ENCODE measurements at places on chromosomes 5 and 9. TPM values are rescaled to one million over a fixed set of nuclear protein-coding genes. Genes with fewer than 3 reads are reported as not detected.

GRCh38 chr5:137567226-137567625 is 68.1 kb upstream of the SPOCK1 start:
- no peak for DNase-seq

DNA sequence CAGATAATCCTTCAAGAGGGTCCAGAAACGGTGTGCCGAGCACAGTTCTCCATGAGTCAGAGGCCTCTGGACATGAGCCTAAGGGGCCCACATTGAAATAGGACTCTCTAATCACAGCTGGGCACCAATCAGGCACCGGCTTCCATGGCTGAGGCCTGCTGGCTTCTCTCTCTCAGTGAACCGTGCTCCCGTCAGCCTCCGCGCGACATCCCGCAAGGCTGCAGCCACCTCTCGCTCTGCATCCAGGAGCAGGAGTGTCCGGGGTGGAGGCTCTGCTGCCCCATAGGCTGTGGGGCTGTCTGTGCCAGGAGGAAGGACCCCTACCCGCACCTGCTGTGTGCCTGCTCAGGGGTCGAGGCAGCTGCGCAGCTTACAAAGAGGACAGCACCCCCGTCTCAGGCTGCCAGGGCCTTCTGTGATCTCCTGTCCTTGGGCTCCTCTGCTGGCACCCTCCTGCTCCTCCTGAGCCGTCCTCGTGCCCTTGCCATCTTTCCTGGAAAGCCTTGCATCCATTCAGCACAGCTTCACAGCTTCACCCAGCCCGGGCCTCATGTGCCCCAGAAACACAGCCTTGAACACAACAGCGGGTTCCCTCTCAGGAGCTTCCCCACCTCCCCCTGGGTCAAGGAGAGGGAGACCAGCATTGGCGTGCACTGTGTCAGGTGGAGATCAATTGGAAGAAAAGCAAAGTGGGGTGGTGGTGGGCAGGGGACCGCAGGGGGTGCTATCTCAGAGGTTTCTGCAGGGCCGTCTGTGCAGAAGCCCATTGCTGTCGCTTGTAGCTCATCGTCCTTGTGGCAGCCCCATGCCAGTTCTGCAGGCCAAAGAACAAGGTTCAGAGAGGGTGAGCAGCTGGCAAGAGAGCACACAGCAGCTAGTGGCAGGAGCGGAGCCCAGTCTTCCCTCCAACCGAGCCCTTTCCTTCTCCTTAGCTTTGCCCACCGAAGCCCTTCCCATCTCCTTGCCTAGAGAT is 22.8 kb upstream of the FCN1 start:
- no peak for DNase-seq

DNA sequence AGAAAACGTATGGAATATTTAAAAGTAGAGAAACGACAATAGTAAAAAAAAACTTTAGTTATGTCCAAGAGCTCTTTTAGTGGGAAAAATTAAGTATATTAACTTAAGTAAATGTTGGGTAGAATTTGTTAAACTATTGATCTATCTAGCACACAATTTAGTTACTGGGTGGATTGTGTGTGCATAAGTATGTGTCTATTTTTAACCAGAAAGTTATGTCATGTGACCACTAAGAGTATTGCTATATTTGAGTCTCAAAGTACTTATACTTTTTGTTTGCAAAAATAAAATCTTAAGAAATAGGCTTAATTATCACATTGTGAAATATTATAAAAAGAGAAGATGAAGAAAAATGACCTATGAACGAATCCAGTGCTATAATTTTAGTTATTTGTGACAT is 56.8 kb downstream of the ADGRV1 start:
- DNase-seq, result no peak

GRCh38 chr9:124808246-124808956 is 31.5 kb downstream of the OLFML2A start:
- DNase-seq, result no peak

- no peak for DNase-seq
Measured at GRCh38 chr9:101442318-101442717, 6.7 kb upstream of the ALDOB start.

DNA sequence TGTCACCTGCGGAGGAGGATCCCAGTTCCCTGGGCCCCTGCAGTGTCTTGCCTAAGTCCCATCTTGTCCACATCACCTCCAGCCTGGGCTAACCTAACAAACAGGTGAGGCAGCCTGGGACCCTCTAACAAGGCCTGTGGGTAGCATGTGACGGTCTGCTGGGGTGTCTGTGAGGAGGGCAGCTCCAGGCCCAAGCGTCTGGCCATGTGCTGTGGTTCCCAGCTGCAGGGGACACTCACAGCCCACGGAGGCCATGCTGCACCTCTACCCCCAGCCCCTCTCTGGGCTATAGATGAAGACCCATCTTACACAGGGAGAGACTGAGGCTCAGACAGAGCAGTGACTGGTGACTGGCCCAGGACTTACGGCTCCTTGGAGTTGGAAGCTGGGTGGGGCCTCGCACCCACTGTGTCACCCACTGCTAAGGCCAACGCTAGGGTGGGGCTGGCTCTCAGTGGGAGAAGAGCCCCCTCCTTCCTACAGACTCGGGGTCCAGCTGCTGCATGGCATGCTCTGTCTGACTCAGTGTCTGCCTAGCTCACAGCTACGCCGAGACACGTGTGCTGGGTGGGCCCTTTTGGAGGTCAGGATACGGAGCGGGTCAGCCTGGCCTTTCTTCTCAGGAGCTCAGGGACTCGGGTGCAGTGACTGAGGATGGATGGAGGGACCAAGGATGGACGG is 40.8 kb upstream of the RNF130 start:
- DNase-seq, result no peak

GRCh38 chr5:171654881-171655280 is 130.7 kb upstream of the SMIM23 start:
- DNase-seq, result no peak

DNA sequence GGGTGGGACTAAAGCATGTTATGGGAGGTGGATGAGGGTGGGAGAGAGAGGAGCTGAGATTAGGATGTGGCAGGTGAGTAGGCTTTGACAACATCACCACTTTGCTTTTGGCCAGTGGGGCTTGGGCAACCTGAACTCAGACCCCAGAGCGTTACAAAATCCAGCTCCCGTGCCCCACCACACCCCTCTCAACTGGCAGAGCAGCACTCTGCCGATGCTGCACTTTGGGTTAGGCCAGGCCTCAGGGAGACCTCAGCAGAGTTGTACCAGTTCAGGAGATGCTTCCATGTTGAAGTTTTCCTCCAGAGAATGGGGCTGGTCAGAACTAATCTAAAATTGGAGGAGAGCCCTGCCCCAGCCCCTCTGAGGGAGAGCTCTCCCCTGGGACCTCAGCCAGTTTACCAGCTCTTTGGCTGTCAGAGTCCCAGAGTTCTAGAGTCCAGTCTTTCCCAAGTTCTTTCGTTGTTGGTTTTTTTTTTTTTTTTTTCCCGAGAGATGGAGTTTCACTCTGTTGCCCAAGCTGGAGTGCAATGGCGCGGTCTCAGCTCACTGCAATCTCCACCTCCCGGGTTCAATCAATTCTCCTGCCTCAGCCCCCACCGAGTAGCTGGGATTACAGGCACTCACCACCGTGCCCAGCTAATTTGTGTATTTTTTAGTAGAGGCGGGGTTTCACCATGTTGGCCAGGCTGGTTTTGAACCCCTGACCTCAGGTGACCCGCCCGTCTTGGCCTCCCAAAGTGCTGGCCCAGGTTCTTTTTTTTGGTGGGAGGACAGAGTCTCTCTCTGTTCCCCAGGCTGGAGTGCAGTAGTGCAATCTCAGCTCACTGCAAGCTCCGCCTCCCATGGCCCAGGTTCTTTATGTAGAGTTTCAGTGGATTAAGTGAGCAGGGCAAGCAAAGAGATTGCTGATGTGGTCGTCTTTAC is 17.8 kb downstream of the NUDT2 start:
- DNase-seq, result no peak

- DNase-seq, result peak; percentile 82
Measured at GRCh38 chr9:92671323-92671722, 1.4 kb upstream of the IPPK start.

LVRN gene
- 1.9 TPM for total RNA-seq

GRCh38 chr9:24502206-24502937 is 43.3 kb downstream of the IZUMO3 start:
- no peak for DNase-seq

GRCh38 chr5:100832252-100833230 is 70.5 kb downstream of the ST8SIA4 start:
- DNase-seq, result no peak

GRCh38 chr5:98923966-98924365 is 4.8 kb downstream of the CHD1 start:
- DNase-seq, result no peak

DNA sequence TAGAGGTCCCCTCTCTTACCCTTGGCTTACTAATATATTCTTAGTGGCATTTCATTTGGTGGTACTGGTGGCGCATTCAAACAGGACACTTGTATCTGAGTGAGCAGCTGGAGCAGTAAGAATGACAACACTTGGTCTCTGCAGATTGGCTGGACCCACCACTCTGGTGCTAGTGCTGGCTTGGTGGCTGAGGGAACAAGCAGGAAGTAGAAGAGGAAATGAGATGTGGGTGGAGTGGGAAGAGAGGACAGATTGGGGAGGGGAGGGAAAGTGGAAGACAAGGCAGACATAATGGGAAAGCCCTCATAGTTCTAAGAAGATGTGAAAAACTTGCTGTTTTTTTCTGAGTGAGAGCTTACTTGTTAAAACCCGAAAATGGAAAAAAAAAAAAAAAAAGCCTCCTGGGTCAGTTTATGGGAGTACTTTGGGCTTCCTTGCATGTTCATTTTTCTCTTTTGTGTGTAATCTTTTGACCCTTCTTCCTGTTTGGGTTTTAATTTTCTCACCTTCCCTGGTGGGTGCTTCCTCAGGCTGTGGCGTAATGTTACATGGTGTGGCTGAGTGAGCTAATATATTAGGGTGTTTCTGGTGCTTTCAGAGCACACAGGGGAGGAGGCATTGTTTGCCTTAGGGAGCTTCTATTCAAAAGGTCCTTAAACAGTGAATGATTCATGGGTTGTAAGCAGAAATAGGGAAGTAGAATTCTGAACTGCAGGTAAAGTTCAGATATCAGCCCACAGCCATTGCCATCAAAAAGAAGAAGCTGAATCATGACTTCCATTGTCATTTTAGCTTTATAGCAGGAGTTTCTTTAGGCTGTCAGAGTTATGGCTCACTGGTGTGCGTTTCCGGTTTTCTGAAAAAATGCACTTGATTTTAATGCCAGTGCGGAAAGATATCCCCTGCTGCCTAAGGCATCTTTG is 52.3 kb downstream of the TLE4 start:
- no peak for DNase-seq

DNA sequence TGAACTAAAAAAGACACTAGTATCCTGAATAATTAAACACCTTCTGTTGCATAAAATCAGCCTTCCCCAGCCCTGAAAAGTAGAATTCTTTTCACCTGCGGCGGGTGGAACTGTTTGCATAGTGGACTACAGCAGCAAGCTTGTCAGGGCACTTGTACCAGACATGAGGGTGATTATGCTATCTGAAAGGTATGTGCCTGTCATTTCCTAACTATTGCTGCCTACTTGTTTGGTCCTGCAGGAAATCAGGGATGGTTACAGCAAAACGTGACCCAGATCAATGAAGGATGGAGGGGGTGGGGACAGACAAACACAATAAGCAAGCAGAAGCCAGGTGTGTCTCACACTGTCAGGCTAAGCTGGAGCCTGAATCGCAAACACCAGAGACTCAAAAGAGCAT is 385.6 kb downstream of the MLLT3 start:
- DNase-seq, result no peak

FBXL7 gene
- 0.05 TPM for total RNA-seq

SLC36A3 gene
- not detected for total RNA-seq

DNA sequence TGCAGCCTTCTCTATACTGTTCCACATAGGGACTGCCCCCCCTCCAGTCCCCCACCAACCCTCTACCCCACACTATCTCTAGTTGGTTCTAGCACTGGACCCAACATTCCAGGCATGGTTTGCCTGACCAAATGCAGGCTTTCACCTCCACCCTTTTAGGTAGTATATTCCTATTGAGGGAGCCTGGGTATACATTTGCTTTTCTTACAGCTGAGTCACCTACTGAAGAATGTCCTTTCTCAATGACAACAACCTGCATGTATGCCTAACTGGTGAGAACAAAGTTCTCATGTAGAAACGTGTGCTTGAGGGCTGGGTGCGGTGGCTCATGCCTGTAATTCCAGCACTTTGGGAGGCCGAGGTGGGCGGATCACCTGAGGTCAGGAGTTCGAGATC is 8.2 kb downstream of the TNIP1 start:
- no peak for DNase-seq

DNA sequence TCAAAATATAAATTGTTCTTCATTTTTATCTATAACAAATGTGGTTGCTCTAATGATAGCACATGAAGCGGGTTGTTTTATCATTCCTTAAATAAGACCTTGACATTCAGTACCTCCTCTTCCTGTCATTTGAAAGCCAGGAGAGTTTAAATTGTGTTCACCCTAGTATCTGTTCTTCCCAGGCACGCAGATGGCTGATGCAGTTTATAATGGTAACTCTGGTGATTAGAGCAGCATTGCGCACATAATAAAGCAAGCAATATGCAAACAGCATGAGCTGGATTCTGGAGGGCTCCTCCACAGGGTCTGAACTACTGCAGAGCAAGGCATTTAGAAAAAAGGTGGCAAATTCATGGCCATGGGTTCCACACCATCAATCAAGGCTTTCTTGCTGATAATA is 307.8 kb downstream of the ENC1 start:
- no peak for DNase-seq

GRCh38 chr9:115672477-115673316 is 480.9 kb upstream of the PAPPA start:
- DNase-seq, result no peak

DNA sequence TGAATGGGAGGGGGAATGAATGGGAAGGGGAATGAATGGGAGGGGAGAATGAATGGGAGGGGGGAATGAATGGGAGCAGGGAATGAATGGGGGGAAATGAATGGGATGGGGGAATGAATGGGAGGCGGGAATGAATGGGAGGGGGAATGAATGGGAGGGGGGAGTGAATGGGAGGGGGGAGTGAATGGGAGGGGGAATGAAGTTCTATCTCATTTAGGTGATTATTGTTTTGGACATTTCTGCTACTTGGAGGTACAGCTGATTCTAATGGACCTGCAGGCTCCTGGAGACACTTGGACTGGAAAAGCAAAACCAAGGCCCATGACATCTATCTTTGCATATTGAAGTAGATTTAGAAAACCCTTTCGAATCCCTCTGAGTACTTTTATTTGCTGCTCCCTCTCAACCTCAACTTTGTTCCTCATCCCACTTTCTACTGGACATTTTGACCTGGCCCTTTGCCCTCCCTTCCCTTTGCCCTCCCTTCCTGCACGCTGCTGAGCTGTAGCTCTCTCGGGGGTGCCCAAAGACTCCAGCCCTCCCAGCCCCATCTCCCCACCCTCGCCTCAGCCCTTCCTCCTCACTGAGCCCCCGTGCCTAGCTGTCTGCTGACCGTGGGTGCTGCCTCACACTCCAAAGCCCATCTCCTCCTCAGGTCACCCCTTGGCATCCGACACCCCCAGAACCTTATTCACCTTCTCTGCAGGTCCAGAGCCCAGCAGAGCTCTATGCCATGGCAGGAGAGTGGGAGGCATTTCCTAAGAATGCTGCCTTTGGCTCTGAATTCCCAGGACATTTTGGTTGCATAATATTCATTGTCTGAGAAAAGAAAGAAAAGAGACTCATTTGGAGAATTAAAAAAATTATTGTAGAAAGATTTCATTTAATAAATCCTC is 19.9 kb upstream of the LPCAT1 start:
- no peak for DNase-seq
